GM12892 (cell line): ENCODE measurements at places on chromosomes 4 and X.

DNA sequence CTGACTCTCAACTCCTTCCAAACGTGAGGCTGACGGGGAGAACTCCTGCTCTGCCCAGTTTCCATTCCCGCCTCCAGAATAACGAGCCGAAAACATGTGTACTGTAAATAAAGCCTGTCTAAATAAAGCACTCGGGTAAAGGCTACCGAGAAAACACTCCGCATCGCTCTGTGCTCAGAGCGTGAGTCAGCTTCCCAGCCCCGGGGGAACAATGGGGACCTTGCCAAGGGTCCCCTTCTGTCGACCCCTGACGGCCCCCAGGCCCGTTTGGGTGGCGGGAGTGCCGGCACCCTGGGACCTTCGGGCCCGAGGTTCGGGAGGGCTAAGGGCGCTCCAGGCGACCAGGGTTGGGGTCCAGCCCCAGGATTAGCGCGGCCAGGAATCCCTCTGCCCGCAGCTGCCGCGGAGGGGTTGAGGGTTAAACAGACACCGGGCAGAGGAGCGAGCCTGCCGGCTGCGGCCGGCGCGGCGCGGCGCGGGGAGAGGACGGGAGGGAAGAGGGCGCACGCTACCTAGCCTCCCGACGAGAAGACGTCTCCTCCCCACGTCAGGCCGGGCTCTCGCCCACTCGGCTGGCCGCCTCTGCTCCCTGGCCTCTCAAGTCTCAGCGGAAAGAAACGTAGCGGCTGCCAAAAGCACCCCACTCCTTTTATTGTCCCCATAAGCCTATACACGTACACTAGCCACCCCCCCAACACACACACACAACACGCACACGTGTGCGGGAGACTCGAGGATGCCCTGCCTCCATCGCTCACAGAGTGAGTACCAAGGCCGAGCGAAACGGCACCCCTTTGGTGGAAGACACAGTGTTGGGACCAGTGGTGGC, 85.5 kb downstream of the BCOR start:
- DNase-seq = no peak

DNA sequence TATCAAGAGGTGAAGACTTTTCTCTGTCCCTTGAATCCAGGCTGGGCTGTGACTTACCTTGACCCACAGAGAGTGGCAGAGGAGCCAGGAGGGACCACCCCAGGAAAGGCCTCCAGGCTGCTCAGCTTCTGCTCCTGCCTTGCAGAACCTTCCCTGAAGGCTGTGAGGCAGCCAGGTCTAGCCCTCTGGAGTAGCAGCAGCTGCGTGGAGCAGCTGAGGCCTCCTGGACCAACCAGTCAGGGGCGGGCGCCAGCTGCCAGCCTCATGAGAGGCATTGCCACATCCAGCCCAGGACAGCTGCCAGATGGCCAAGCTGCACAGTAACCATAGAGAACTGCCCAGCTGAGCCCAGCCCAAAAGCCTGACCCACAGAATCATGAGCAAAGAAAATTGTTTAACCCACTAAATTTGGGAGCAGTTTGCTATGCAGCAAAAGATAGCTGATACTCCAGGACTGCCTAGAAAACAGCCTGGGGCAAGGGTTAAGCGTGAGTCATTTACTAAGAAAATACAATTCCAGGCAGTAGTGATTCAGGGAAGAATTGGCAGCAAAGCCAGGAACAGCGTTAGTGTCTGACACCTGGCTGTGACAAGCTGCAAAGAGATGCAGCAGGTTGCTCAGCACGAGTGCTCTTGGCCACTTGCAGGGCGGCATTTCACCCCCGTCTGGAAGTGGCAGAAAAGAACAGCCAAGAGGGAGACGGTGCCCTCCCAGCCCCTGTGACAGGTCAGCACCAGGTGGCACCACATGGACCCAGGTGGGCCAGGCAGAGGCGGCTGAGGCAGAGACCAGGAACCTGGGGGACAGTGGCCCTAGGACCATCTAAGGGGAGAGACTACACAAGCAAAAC, 14.7 kb upstream of the PDE6B start:
- DNase-seq = no peak

DNA sequence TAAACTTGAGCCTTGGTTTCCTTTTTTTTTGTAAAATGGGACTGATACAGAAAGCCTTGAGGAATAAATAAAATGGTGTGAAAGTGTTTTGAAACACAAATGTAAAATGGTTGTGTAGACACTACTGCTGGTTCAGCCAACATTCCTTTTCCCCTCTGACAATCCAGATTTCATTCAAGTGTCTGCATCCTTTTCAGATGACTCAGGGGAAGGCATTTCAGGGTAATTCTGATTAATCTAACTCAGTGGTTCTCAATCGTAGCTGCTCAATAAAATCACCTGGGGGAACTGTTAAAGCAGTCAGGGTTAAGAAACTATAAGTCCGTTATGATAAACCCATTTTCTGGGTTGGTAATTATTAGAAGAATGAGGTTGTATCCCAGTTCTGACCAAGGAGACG, 4.6 kb downstream of the ARHGAP10 start:
- DNase-seq = no peak

DNA sequence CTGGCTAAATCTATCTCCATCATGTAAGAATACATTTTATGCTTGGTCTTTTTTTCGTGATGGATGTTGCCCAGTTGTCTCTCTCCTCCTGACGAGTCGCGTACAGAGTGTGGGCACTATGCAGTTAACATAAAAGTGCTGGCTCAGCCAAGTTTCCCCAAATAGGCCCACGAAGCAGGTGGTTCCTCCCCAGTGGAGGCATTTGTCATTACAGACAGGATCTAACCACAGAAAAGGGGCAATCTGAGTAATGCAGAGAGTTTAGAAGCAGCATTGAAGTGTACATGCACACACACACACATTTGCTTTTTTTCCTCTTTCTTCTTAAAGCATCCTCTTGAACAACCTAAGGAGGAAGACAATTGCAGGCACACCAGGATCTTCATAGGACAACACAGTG, 188.7 kb upstream of the VCX start:
- no peak for DNase-seq
